ENCODE measurements at places on chromosomes 3 and 15.

GRCh38 chr3:3212781-3213440, 33.4 kb upstream of the CRBN start:
- DNase-seq = no peak

- DNase-seq = no peak
These were observed 39.3 kb downstream of the CHRD start for GRCh38 chr3:184419171-184419570.

DNA sequence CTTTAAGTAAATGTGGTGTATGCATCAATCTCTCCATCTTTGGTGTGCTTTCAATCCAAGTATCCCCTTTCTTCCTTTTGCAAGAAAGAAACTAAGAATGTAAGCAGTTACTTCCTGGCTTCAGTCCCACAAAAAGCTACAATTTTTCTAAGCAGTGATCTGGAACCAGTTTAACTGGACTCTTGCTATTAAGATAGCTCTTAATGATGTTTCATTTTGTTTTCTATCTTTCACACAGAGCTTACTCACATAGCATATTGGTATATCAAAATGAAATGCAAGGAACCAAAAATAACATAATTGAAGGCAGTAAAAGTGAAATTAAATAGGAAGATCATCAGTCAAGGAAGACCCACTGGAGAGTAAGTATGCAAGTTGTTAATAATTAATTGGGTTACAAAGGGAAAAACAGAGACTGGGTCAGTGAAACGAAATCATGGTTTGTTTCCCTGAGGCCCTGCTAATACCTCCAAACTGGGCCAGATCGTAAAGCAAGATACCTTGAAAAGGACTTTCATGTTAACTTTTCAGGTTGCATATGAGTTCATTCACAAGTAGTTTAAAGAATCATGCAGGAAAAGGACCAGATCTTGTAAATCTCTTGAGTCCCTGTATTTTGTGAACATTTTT, 41.9 kb downstream of the GPR160 start:
- no peak for DNase-seq

GRCh38 chr15:95577927-95578326, 752.6 kb upstream of the NR2F2 start:
- DNase-seq = no peak

DNA sequence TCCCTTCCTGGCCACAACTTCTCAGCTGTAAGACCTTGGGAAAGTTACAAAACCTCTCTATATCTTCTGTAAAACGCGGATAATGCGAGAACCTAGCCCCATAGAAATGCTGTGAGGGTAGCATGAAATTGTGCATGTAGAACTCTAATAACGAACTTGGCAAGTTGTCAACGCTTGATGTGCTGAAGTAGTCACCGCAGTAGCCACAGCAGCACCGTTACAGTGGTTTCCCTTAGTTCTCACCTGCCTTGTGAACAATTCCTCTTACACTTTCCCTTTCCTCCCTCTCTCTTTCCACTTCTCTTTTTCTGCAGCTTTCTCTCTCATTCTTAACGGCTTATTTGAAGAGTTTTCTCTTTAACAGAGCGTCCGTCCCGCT, 447 bp upstream of the SHQ1 start:
- no peak for DNase-seq

DNA sequence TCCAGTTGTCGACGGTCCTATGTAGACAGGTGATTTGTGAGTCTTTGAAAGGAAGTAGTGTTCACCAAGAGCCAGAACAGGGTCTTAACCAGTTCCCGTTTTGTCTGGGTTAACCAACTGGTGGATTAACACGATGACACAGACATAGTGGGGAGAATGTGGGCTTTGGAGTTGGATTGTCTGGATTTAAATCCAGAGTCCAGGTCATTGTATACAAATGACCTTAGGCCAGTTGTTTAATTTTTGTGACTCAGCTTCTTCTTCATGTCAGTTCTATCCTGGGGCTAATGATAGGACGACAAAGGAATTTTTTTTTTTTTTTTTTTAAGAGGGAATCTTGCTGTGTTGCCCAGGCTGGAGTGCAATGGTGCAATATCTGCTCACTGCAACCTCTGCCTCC, 126.7 kb downstream of the LPP start:
- no peak for DNase-seq

DNA sequence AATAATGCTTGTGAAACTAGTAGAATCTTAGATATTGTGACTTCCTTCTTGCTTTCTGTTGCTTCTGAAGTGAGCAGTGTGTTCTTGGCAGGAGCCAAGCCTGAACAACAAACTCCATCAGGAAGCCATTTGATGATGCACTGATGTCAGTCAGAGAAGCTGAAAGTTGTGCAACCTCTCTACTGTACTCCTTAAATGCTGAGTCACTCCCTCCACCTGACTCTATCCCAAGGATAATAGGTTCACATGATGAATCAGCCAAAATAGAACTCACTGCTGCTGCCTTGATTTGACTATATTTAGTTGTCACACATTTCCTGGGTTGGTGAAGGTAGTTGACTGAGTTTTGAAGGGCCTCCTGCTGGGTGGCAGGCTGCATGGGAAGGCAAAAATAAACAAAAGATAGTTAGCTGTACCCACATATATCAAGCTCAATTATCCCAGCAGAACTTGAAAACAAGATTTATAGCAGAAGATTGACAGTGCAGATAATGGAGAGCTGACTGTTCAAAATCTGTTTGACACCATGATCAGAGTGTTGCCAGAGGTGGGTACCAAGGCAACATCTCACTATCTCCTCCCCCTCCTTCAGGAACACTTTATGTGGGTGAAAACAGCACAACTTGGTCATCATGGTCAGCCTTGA, 328.4 kb upstream of the DPH6 start:
- DNase-seq = no peak

- no peak for DNase-seq
These were observed 23.4 kb downstream of the KIF7 start for GRCh38 chr15:89631902-89632264.

GRCh38 chr3:70840106-70840870, 527.9 kb upstream of the MDFIC2 start:
- no peak for DNase-seq

DNA sequence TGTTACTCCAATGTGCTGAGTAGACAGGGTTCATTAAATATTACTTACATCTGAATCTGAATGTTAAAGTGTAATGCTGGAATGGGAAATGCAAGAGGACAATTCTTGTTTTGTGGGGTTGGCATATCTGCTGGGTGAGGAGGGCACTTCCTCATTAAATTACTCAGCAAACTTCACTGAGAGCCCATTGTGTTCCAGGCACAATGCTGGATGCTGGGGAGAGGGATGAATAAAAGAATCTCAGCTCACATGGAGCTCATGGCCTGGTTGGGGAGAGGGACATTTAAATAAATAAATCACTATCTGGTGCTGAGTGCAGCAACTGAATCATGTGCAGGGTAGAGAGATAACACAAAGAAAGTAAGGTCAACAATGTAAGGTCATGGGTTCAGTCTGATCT, 199.2 kb upstream of the CFAP20DC start:
- no peak for DNase-seq

All from SJSA1 (cell line).